NCI-H524 treated with DMSO at 0.1 percent for 48 hours (cell line): ENCODE measurements at places on chromosomes 7 and 10.

GRCh38 chr7:820341-820740 is 11.9 kb upstream of the SUN1 start:
- no peak for DNase-seq

DNA sequence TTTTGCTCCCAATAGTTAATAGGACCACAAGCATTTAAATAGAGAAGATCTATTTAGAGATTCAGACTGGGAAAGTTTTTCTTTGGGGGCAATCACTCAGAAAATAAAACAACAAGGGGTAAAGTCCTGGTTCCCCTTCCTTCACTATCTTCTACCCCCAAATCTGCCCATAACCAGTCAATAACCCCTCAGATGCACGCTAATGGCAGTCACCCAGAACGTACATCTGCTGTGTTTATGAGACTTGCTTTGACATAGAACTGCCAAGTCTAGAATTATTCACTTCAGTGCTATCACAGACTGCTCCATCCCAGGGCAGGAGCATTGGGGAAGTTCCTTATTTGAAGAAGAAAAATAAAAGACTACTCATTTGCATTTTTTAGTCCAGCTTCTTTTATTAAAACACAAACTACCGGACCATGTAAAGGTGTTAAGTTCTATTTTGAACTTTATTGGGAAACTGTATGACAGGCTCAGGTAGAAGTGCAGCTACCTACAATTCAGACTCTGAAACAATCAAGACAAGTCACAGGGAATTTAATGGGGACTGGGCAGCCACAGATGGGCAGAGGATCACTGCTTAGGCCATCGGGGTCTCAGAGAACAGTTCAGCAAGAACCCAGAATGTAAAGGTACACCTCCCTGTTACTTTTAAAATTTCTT is 38.4 kb downstream of the ANK3 start:
- DNase-seq, result no peak

GRCh38 chr7:94547126-94547525 is 37.5 kb downstream of the CASD1 start:
- DNase-seq, result no peak

DNA sequence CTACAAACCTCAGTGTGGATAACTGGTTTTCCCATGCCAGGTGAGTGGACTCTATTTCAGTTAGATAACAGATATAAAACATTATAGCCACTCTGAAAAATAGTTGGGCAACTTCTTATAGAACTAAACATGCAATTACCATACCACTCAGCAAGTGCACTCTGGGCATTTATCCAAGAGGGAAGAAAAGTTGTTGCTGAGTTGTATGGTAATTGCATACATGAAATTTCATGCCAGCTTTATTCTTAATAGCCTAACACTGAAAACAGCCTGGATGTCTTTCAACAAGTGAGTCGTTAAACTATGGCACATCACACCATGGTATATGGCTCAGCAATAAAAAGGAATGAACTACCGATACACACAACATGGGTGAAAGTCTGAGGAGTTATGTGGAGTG is 10.6 kb upstream of the UPP1 start:
- DNase-seq, result no peak

GRCh38 chr10:6044060-6044459 is 18.1 kb downstream of the IL2RA start:
- no peak for DNase-seq

- no peak for DNase-seq
Observed at GRCh38 chr10:63866747-63867140, 345.5 kb downstream of the REEP3 start.

DNA sequence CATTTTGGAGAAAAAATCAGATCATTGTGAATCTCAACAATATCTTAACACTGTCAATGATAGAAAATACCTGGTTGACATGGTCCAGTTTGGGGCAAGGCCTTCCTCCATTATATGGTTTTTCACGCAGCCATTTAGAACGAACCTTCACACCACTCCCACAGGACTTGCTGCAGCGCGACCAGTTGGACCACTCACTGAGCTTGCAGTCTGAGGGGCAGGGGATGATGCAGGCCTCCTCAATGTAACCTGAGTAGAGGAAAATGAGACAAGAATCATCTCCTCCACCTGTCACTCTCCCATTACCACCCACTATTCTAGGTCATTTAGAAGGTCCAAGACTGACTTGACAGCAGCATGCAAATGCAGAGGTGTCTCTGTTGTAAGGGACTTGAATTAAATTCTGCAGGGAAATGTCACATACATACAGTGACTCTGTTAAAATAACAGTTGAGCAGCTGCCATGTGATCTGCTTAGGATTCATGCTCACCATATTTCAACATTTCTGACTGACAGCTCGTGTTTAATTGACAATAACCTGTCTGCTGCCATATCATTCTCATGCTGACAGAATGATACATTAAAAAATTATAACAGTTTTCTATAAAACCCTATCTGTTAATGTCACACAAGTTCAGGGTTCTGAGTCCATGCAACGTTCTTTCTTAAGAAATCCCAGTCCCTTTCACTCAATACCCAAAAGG is 403.0 kb downstream of the THSD7A start:
- no peak for DNase-seq

DNA sequence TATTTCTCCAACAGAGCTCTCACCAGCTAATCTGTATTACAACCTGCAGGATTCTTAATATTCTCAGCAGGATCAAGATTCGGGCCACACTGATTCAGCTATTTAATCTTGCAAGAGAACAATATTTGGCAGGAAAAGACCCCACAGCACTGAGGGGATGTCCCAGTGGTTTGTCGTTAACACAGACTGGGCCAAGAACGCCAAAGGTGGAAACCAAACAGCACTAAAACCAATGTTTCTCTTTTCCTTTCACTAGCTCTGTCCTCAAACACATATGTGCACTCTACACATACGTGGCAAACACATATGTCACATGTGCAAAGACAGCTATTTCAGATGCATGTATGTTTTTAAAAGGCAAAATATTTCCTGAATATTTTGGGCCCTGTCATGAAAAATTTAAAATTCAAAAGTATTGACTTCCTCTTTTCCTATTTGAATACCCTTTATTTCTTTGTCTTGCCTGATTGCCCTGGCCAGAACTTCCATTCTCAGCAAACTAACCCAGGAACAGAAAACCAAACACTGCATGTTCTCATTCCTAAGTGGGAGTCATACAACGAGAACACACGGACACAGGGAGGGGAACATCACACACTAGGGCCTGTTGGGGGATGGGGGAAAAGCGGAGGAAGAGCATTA is 51.7 kb upstream of the NEBL start:
- DNase-seq, result no peak

GRCh38 chr7:127512663-127513062 is 72.7 kb downstream of the GCC1 start:
- no peak for DNase-seq

GRCh38 chr7:70698219-70698832 is 433.6 kb upstream of the GALNT17 start:
- DNase-seq, result no peak

GRCh38 chr7:156148995-156149394 is 336.7 kb upstream of the SHH start:
- DNase-seq, result no peak

DNA sequence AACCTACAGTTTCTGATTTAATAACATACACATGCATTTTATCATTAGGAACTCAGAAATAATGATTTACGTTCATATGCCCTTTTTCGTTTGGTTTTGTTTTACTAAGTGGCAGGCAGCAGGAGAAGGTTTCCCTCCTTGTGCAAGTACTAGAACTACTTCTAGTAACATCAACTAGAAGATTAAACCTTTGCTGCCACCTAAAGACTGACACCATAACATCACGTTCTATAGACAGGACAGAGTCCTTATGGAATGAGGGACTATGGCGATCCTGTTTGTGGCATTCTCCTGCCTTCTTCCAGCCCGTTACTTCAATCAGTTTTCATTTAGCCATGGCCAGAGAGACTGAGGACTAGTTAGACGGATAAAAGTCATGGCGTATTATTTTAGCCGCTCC is 53.2 kb downstream of the GAD2 start:
- DNase-seq, result peak; percentile 8

- DNase-seq, result no peak
Observed at GRCh38 chr7:133522501-133522900, 269.6 kb downstream of the EXOC4 start.

DNA sequence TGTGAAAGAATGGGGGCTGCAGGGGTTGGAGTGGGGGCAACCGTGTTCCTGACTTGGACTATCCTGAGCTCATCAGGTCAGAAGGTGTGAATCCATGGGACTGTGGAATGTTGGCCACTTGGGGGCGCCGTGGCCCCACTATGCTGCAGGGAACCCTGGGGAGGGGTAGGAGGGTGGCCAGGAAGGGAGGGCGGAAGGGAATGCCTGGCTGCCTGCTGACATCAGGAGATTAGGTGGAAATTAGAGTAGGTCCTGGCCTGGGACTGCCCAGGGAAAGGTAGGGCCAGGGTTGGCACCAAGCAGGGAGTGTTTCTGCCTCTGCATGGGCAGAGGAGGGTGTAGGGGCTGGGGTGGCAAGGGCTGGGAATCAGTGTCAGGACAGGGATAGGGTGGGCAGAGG is 65.8 kb upstream of the PRSS58 start:
- no peak for DNase-seq

- no peak for DNase-seq
Observed at GRCh38 chr7:17770710-17771375, 169.5 kb downstream of the SNX13 start.

GRCh38 chr10:11757454-11757820 is 15.3 kb downstream of the ECHDC3 start:
- DNase-seq, result peak; percentile 18

DNA sequence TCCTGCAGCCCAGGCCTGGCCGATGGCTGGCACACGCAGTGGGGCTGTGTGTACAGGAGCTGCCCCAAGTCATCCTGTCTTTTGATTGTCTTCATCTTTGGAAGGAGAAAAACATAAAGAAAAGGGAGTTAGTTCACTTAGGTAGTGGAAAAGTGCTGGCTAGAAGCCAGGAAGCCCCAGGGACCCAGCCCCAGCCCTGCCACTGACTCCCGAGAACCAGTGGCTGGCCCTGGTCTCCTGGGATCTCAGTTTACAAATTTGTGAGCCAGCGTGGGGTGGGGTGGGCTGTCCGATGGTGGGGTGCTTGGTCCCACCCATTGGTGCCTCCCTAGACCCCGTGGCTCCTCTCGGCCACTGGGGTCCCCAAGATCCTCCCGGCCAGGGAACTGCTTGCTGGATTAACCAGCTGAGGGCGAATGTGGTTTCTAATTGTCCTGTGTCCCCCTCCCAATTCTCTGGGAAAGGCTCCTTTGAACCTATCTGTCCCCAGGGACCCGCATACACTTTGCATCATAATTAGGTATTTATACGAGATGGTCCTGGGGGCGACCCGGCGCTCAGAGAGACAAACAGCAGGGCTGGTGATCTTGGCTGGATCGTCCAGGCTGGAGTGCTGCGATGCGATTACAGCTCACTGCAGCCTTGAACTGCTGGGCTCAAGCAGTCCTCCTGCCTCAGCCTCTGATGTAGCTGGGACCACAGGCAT is 16.3 kb upstream of the CHST12 start:
- DNase-seq, result no peak

DNA sequence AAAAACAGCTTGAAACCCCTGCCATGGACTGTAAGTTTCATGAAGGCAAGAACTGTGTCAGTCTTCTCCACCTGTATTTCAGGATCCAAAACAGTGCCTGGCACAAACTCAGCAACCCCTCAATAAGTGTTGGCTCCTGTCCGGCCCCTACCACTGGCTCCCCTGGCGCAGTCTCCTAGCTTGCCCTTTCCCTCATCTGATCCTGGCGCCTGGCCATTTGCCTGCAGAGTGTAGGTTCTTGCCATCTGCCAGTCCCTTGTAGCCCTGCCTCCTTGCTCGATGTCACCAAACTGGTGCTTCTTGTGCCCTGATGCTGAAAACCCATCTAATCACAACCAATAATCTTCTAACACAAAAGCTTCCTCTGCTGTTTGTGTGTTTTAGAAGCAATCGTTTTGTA is 60.4 kb downstream of the LGI1 start:
- DNase-seq, result peak; percentile 30

DNA sequence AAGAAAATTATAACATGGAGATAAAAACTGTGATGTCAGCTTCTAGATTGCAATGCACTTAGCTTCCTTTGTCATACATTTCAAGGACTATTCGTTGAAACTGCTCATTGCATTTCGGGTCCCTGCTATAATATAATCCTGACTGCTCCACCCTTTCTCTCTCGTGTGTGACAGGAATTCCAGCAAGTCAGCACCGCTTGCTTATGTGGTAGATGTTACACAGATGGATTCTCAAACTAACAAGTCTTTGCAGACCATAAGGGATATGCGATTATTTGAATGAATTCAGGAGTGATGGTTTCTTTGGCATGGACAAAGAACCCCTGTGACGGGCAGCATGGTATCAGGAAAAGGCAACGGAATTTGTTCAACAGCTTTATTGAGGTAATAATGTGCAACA is 184.0 kb downstream of the GRID1 start:
- DNase-seq, result no peak

DNA sequence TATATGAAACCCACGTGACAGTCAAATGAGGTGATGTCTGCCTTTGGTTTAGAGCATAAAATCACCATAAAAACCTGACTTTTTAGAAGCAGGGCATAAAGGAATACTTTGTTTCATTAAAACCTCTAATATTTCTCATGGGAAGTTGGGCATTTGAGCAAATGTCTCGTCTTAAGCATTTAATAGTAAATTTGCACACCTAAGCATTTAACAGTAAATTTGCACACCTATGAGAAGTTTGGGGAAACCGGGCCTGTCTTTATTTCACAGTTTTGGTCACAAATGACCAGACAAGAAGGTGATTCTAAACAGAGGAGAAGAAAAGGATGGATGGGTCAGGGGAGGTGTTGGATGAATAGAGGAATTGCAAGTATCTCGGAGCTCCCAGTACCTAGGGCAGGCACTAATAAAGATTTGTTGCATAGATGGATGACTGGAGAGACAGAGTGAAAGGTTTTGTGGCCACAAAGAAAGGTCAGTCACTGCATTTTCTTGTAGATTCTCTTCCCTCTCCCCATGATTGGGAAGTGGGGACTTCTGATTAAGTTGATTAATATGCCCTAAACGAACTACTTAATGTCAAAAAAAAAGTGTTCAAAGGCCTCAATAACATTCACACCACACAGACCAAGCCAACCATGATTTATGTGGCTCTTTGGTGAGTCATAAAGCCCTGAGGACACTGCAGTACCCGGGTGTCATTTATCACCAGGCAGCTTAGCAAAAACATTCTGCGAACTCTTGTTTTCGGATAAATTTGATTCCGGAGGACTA is 158.2 kb downstream of the SPAG6 start:
- no peak for DNase-seq

DNA sequence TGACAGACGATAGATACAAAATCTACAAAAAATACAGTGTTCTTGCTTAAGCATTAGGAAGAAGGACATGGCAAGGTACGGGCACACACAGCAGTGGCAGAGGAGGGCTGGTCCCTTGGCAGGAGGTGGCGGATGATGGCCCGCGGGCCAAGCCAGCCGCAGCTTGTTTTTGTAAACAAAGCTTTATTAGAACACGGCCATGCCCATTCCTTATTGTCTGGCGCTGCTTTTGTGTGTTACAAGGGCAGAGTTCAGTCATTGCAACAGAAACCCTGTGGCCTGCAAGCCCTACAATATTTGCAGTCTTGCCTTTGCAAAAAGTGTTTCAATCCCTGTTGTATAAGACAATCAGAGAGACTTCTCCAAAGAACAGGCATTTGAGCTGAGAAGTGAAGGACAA is 30.7 kb downstream of the FGFR2 start:
- DNase-seq, result no peak
